ENCODE measurements at places on chromosomes 16 and 17.

GRCh38 chr17:28160610-28161009 is 118.1 kb downstream of the NLK start:
- DNase-seq: no peak

DNA sequence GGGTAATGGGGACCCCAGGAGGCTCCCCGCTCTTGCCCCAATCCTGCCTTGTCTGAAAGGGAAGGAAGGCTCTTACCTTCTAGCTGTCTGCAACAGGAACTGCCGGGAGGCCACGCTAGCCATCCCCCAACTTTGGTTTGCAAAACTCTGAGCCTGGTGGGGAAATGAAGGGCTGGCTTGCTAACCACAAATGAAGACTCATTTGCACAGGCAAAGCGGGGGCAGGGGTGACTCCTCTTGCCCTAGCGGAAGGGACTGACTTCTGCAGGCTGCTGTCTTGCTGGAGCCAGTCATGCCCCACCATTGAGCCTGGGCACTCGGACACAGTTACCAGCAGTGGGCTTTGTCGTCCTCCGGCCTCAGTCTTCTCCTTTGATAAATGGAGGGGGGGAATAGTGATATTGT is 52.6 kb downstream of the PLCG2 start:
- DNase-seq: no peak

DNA sequence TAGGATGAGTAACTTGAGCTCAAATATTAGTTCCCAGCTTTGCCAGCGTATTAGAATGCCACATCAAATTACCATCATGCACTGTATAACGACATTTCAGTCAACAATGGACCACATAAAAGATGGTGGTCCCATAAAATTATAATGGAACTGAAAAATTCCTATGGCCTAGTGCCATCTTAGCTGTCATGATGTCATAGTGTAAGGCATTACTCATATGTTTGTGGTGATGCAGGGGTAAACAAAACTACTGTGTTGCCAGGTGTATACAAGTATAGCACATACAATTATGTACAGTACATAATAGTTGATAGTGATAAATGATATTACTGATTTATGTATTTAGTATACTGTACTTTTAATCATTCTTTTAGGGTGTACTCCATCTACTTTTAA is 54.4 kb upstream of the NETO2 start:
- DNase-seq: no peak

- DNase-seq: no peak
Measured at GRCh38 chr17:44745301-44745700, 13.5 kb upstream of the ADAM11 start.

- DNase-seq: no peak
Measured at GRCh38 chr17:67479148-67479547, 102.1 kb downstream of the PITPNC1 start.

DNA sequence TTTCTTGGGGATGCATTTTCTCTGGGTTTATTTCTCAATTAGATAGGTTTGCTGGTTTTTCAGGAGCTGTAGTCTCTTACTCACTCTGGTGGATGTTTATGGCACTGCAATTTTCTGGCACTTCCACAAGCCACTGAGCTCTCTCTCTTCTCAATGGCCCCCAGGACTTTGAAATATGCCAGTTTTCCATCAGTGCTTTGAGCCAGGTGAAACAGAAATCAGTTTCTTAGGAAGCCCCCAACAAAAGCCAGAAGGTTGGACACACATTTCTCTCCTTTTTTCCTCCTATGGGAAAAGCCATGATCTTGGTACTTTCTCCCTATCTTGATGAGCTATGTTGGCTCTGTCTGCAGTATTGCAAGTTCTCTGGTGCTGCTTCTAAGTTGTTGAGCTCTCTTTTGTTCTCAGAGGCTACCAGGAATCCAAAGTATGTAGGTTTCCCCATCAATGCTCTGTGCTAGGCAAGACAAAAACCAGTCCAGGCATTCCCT is 90.7 kb upstream of the SMIM36 start:
- DNase-seq: no peak

DNA sequence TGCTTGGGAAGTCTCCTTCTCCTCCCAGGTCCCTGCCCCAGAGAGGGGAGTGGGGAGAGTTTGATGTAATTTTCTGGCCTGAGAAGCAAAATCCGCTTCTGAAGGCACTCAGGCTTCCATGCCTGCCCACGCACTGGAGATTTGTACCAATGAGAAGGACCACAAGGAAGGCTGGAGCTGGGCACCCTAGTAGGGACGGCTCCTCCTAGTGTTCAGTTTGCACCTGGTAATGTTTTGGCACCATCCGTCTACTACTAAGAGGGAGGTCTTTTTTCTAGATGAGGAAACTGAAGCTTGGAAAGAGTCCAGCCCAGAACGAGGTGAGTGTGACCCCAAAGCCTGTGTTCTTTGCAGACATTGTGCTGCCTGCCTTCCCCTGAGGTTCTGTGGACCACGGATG is 83.6 kb upstream of the NLRP1 start:
- DNase-seq: no peak

DNA sequence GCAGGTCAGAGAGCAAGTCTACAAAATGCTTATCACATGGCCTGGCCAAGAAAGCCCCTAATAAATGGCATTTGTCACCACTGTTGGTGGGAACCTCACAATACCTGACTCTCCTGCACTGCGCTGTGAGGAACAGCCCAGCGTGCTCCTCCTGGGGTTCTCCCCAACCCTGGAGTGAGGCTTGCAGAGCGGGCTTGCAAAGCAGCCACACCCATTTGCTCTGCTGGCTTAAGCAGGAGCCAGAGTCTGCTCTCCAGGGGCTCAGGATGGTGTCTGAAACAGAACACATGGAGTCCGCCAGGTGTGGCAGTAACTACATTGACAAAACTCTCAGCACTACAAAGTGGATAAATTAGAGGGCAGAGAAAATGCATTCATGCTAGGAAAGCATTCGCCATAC is 331.0 kb upstream of the CCL2 start:
- DNase-seq: no peak

GRCh38 chr16:56626685-56627084 is 1.1 kb downstream of the MT1E start:
- no peak for DNase-seq

DNA sequence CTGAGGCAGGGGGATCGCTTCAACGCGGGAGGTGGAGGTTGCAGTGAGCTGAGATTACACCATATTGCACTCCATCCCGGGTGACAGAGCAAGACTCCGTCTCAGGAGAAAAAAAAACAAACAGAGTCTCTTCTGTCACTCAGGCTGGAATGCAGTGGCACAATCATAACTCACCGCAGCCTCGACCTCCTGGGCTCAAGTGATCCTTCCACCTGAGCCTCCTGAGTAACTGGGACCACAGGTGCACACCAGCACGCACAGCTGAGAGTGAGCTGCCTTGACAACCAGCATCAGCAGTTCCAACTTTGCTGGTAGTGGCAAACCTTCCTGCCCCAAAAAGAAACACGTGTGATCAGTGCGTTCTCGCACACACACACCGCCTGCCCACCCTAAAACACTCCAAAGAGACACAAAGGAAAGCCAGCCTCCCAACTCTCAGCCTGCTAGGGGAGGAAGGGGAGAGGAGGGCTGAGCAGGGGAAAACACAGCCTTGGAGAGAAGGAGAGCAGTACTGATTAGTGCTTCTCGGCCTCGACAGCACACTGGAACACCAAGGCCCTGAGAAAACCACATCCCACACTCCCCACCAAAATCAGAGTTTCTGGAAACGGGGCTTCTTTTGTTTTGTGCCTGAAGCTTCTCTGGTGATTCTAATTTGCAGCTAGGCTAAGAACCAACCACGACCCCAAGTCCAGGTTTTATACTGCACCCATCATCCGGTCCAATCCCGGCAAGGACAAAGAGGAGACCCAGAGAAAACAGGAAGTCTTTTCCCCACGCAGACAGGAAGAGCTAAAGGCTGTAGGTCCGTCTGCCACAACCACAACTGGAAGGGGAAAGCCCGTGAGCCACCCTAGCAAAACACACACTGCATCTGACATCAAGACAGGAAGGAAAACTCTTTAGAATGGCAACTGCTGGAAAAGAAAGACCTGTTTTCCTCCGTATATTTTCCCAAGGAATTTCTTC is 28.8 kb downstream of the ZCCHC14 start:
- no peak for DNase-seq

- no peak for DNase-seq
Measured at GRCh38 chr16:78485188-78485916, 385.9 kb downstream of the WWOX start.
